ENCODE measurements at places on chromosomes 5 and 9. TPM values are rescaled to one million over a fixed set of nuclear protein-coding genes. Genes with fewer than 3 reads are reported as not detected.

- no peak overlapping the region for H3K4me3 ChIP-seq
- DNase-seq = no peak
- no peaks in the 10 kb centered on the region for H3K27me3 ChIP-seq
- no peak overlapping the region for H3K27ac ChIP-seq
- no peaks in the 10 kb centered on the region for H3K36me3 ChIP-seq
Measured at GRCh38 chr5:170836226-170836625, 25.6 kb upstream of the RANBP17 start.

DNA sequence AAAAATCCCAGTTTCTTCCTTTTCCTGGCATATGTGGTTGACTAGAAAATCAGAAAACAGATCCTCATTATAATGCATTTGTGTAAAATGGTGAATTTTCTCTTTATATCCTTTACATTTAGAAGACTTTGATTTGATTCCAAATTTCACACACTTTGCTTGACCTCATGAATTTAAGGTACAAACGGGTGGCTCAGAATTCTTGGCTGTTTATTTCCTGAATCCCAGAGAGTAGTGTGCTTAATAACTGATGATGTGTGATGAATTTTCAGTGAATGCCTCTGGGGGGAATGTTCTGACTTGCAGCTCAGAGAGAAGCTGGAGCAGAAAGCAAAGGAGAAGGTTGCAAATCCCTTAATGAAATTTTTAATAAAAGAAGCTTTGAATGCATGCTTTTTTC lies 126.8 kb downstream of the SPATA31D1 start:
- H3K27ac ChIP-seq = no peak overlapping the region
- no peaks in the 10 kb centered on the region for H3K4me1 ChIP-seq
- no peak overlapping the region for H3K4me3 ChIP-seq
- H3K27me3 ChIP-seq = no peaks in the 10 kb centered on the region

Gene MAPKAP1
- total RNA-seq = 78.9 TPM

GRCh38 chr9:84928419-84928818 lies 258.9 kb downstream of the NTRK2 start:
- no peaks in the 10 kb centered on the region for H3K36me3 ChIP-seq
- no peak overlapping the region for H3K4me3 ChIP-seq
- no peaks in the 10 kb centered on the region for H3K27me3 ChIP-seq
- no peak overlapping the region for H3K27ac ChIP-seq
- DNase-seq = no peak

Gene C9orf85
- total RNA-seq = 5.5 TPM

DNA sequence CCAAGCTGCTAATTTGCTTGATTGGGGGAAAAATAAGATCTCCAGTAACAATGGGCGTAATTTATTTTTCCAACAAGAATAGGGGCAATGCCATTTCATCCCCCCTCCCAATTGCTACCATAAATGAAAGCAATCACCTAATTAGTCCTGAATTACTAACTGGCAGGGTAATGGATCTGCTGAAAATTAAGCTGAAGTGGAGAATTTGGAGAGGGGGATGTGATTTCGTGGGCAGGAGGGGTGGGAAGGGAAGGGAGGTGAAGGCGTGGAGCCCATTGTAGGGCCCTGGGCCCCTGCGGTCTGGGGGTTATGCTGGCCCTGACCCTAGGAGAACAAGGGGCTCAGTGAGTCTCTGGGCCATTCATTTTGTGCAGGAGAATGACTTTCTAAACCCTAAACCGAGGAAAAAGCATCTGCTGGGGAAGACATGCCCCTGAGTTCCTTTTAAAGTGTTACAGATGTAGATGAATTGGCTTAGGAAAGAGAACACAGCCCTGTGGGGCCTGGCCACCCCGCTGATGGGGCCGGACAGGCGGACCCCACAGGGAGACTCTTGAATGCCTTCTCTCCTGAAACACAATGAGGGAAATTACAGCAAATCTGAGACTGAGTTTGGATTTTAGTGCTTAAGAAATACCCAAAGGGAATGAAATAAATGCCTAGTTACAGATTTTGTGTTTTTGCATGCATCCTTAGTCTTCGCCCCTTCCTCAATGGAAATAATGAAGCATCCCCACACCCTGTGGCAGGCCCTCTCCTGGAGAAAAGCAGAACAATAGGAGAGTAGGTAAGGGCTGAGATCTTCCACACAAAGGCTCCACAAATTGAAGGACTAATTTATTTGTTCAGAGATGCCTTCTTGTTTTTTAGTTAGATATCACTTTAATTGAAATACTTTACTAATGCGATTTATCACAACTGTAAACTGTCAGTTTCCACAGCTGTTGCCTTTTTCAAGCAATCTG lies 143.2 kb downstream of the PSAT1 start:
- H3K27me3 ChIP-seq = no peaks in the 10 kb centered on the region
- H3K36me3 ChIP-seq = no peaks in the 10 kb centered on the region
- H3K4me3 ChIP-seq = no peak overlapping the region
- DNase-seq = no peak
- H3K27ac ChIP-seq = no peak overlapping the region
- peaks cover 9% of the 10 kb centered on the region for H3K4me1 ChIP-seq

- no peak overlapping the region for H3K4me3 ChIP-seq
- no peaks in the 10 kb centered on the region for H3K36me3 ChIP-seq
- H3K27ac ChIP-seq = no peak overlapping the region
- no peaks in the 10 kb centered on the region for H3K4me1 ChIP-seq
- no peaks in the 10 kb centered on the region for H3K27me3 ChIP-seq
Measured at GRCh38 chr5:99169309-99169708, 240.5 kb upstream of the CHD1 start.

GRCh38 chr5:175623088-175623487 lies 34.8 kb upstream of the HRH2 start:
- H3K4me1 ChIP-seq = no peaks in the 10 kb centered on the region
- no peaks in the 10 kb centered on the region for H3K27me3 ChIP-seq
- no peak overlapping the region for H3K4me3 ChIP-seq
- no peak for DNase-seq
- no peaks in the 10 kb centered on the region for H3K36me3 ChIP-seq

DNA sequence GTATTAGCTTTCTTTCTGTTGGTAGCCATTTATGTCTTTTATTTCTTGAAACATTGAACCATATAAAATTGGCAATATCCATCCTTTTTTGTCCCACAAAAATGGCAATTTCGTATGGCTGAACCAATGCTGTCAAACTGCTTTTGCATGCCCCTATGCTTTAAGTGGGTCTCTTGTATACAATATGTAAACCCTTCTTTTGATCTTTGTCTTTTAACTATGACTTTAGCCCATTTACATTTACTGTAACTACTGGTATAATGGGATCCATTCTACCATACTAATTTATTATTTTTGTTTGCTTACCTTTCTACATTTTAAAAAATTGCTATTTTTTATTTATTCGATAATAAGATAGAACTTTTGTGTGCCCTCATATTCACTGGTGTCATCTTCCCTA lies 93.4 kb downstream of the TENT4A start:
- no peak overlapping the region for H3K27ac ChIP-seq
- no peaks in the 10 kb centered on the region for H3K36me3 ChIP-seq
- H3K27me3 ChIP-seq = no peaks in the 10 kb centered on the region
- no peak overlapping the region for H3K4me3 ChIP-seq

Gene BNC2
- 68.3 TPM for total RNA-seq

- no peak overlapping the region for H3K4me3 ChIP-seq
- no peaks in the 10 kb centered on the region for H3K4me1 ChIP-seq
- no peak overlapping the region for H3K27ac ChIP-seq
- H3K27me3 ChIP-seq = no peaks in the 10 kb centered on the region
- no peaks in the 10 kb centered on the region for H3K36me3 ChIP-seq
Measured at GRCh38 chr5:119353686-119354366, 2.0 kb upstream of the TNFAIP8 start.

- no peak overlapping the region for H3K4me3 ChIP-seq
- DNase-seq = no peak
- no peaks in the 10 kb centered on the region for H3K36me3 ChIP-seq
- H3K27me3 ChIP-seq = no peaks in the 10 kb centered on the region
- peak overlapping the region; percentile 5 for H3K27ac ChIP-seq
Measured at GRCh38 chr9:133526721-133527321, 2.1 kb upstream of the MYMK start.

GRCh38 chr9:72274441-72274840 lies 90.6 kb downstream of the ZFAND5 start:
- no peaks in the 10 kb centered on the region for H3K27me3 ChIP-seq
- H3K4me3 ChIP-seq = no peak overlapping the region
- no peak for DNase-seq
- H3K4me1 ChIP-seq = no peaks in the 10 kb centered on the region
- no peaks in the 10 kb centered on the region for H3K36me3 ChIP-seq

DNA sequence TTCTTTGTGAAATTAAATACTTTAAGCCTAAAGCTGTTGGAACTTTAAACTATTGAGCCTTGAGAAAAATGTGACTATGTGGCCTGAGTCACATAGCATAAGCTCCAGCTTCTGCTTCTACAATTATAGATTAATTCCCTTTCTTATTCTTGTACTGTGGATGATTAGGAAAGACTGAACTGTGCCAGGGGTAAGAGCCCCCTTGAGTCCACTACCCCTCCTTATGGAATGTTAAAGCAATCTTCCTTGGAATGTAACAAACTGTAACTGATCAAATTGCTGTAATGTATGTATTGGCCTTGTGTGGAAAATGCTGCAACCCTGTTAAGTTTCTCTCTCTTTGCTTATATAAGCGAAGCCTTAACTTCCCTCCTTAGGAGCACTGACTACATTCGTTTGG lies 273.2 kb downstream of the FAM170A start:
- no peaks in the 10 kb centered on the region for H3K4me1 ChIP-seq
- no peak overlapping the region for H3K4me3 ChIP-seq
- no peak overlapping the region for H3K27ac ChIP-seq
- no peaks in the 10 kb centered on the region for H3K36me3 ChIP-seq

DNA sequence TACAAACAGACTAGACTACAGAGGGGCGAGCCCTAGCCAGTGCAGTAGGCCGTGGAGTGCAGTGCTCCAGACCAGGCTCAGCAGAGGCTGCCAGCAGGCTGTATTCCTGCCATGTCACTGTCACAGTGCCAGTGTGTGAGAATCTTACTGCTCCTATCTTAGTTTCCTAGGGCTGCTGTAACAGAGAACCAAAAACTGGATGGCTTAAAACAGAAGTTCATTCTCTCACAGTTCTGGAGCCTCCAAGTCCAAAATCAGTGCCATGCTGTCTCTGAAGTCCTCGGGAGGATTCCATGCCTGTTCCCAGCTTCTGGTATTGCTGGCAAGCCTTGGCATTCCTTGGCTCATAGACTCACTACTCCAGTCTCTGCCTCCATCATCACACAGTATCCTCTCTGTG lies 75.0 kb upstream of the SAP30L start:
- H3K4me1 ChIP-seq = peaks cover 65% of the 10 kb centered on the region
- H3K36me3 ChIP-seq = no peaks in the 10 kb centered on the region
- H3K4me3 ChIP-seq = no peak overlapping the region
- DNase-seq = no peak

Data from right atrium auricular region (tissue), 2 donors.